ENCODE measurements at places on chromosomes 13 and 19. TPM values are rescaled to one million over a fixed set of nuclear protein-coding genes. Genes with fewer than 3 reads are reported as not detected.

Gene PGLYRP2
- not detected for total RNA-seq

- no peak for DNase-seq
Measured at GRCh38 chr13:22499919-22500318, 680.9 kb upstream of the SGCG start.

DNA sequence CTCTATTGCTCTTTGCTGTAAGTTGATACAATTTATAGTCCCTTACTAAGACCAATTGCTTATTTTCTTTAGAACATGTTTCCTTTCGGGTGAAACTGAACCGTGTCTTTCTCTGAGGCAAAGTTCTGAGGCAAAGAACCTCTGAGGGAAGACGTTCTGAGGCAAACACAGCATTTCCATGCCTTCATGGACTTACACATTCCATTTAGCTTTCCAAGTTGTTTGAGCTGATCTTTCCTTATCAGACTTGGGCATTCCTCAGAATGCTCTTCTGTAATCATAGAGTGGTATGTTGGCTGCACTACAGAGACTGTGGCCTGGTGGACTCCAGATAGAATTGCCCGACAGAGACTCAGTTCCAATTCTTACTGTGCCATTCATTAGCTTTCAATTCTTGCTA, 579.1 kb downstream of the KCTD12 start:
- no peak for DNase-seq

DNA sequence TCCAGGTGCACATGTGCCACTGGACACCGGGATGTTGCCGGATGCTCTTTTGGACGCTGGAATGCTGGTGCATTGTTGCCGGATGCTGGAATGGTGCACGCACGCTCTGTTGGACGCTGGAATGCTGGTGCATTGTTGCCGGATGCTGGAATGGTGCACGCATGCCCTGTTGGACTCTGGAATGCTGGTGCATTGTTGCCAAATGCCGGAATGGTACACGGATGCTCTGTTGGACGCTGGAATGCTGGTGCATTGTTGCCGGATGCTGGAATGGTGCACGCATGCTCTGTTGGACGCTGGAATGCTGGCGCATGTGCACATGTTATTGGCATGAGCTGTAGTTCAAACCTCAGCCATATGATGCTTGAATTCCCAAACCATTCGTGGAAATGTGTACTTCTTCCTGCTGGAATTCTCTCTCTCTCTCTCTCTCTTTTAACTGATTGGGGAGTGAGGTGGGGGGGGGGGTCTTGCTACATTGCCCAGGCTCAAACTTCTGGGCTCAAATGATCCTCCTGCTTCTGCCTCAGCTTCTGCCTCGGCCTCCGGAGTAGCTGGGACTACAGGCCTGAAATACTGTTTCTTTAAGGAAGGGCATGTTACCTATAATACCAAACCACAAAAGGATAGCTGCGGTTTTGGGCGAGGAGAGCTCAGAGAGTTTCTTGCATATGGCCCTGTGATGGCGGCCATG, 1.2 kb upstream of the MCF2L start:
- peak; percentile 35 for DNase-seq

GRCh38 chr19:5057860-5058259, 88.9 kb downstream of the KDM4B start:
- peak; percentile 12 for DNase-seq

DNA sequence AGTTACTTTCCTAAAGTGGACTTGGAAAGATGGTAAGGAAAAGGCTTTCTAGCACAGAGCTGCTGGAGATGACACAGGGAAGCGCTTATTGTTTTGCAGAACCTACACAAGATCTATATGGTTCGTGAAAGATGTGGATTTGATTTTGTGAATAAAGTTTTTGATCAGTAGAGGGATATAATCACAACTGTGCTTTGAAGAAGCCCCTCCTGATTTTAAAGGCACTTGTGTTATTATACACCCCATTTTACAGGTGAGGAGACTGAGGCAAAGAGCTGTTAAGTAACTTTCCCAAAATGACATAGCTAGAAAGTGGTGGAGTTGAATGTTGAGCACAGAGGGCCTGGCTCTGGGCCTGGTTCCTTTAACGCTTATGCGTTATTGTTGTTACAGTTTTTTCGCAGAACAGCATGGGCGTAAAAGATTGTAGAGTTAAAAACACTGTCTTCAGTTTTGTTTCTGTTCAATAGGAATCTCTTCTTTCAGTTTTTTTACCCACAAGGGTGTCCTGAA, 1.4 kb downstream of the TDRD3 start:
- no peak for DNase-seq

- no peak for DNase-seq
Measured at GRCh38 chr13:59621773-59622172, 542.0 kb downstream of the DIAPH3 start.
